ENCODE measurements at places on chromosomes 7 and 10.

GRCh38 chr7:86918245-86918644 is 141.2 kb downstream of the ELAPOR2 start:
- no peak for DNase-seq

DNA sequence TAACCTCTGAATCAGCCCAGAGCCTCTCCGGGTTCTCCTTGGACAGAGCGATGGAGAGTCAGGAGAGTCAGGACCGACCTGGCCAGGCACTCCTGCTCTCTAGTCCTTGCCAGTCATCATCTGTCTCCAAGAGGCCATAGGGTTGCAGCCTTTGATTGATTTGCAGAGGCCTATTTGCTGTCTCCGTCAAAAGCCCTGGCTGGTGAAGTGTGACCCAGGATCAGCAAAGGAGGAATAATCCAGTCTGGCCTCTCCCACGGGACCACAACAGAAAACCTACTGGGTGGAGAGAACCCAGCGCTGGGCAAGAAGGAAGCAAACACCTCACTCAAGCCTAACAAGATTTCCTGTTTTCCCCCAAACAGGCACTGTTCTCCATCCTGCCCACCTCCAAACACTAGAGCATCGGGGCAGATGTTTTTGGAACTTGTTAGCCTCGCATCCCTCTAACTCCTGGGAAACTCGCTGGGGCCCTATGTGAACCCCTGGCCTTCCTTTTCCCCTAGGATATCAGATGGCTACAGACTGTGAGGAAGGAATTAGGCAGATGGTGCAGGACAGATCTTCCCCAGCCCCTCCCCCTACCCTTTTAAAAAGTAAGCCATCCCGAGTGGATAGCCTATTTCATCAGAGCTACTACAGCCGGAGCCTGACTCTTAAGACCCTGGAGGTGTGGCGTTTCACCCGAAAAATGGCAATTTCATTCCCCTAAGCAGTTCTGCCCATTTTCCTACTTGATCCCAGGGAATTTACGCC is 54.3 kb downstream of the PODXL start:
- no peak for DNase-seq

- no peak for DNase-seq
These were observed 21.8 kb upstream of the EIF5AL1 start for GRCh38 chr10:79490400-79491142.

DNA sequence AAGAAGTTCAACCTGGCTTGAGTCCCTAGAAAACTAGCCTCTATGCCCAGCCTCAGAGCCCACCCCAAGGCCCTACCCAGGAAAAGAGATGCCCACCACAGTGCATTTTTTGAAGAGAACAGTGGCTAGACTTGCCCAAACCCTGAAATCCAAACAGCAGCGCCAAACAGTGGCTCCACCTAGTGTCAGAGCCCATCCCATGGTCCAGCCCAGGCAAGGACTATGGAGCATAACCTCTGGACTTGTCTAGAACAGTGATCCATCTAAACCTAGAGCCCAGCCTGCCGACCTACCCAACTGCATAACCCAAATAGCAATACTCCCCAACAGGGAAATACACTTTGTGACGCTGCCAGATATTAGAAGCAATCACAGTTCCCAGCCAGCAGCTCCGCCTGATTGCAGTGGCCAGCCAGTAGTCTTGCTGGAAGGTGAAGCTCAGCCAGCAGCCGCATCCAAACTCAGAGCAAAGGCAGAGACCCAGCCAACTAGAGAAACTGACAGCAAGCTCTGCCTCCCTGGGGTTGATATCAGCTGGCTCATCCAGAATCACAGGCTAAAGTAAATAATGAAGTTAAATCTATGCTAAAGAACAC is 44.5 kb downstream of the HBP1 start:
- no peak for DNase-seq

GRCh38 chr10:87503401-87503800 is 1.3 kb upstream of the MINPP1 start:
- DNase-seq: no peak

GRCh38 chr10:103600956-103601569 is 107.6 kb downstream of the NEURL1 start:
- DNase-seq: no peak

GRCh38 chr7:78435355-78435754 is 636.8 kb downstream of the PHTF2 start:
- no peak for DNase-seq

DNA sequence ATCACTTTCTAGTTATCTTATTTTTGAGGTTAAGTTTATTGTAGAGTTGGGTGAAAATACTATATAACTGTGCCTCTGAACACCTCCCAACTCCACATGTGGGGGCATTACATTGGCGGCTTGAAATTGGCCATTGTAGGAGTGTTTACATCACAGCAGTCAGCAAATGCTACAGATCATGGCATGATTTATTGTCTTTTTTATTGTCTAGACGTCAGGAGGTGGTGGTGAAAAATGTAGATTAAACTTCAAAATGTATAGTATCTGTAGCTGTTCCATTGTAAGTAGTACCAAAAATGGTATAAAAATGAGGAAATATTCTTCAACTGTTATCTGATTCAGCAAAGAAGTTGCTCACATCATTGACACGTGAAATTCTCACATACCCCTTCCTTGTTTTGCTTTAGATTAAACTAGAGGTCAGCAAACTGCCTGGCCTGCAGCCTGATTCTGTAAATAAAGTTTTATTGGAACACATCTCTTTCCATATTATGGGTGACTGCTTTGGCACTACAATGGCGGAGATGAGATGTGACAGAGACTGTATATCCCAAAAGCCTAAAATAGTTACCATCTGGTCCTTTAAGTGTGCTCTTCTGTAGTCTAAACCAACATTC is 35.0 kb downstream of the TAF3 start:
- DNase-seq: no peak

DNA sequence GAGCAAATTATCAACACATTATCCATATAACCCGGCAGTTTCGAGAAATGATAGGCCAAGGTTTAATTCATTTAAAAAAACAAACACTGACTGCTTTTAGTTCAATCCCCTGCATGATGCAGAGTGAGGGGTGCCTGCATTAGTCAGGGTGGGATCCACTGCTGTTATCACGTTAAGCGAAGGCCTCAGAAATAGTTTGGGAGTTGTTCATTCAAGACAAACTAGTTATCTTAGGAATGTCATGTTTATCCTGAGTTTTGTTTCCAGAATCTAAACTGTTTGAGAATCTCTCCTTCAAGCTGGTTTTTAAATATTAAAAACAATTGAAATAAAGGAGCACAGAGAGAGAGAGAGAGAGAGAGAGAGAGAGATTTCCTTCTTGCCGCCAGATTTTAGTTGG is 36.6 kb upstream of the PFKP start:
- DNase-seq: no peak

- DNase-seq: no peak
These were observed 561.0 kb downstream of the IPMK start for GRCh38 chr10:57706576-57707299.

DNA sequence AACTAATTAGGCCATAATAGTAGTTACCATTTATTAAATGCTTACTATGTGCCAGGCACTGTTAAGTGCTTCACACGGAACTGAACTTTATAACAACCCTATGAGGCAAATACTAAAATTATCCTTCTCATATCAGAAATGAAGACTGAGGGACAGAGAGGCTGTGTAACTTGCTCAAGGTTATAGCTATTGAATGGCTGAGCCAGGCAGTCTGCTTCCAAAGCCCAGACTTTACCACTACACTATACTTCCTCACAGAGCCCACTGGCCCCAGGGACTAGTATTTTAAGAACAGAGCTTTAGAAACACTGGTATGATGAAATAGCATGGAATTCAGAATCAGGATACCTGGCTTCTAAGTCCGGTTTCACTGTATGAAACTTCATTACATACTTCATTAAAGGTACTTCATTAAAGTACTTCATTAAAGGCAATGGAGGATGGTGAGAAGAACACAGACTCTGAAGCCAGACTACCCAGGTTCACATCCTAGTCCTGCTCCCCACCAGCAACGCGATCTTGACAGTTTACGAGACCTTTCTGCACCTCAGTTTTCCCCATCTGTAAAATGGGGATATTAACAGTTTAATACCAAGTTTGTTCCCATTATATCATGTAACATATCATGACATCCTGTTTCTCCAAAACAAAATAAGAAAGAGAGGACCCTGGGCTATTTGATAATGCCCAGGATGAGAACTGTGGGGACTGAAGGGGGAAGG is 19.6 kb downstream of the ANXA11 start:
- DNase-seq: no peak

- no peak for DNase-seq
These were observed 33.8 kb downstream of the VOPP1 start for GRCh38 chr7:55538538-55538937.

- DNase-seq: no peak
These were observed 47.7 kb downstream of the AMZ1 start for GRCh38 chr7:2735744-2736143.

GRCh38 chr7:42400211-42400772 is 163.3 kb upstream of the GLI3 start:
- no peak for DNase-seq

DNA sequence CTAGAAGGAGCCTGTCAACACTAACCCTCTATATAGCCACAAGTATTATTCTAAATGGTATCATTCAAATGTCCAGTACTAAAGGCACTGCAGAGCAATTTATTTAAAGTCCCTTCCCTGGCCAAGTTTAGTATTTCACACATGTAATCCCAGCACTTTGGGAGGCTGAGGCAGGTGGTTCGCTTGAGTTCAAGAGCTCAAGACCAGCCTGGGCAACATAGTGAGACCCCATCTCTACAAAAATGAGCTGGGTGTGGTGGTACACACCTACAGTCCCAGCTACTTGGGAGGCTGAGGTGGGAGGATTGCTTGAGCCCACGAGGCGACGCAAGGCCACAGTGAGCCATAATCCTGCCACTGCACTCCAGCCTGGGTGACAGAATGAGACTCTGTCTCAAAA is 3.6 kb downstream of the GNA12 start:
- DNase-seq: no peak

- no peak for DNase-seq
These were observed 12.0 kb upstream of the PTPRZ1 start for GRCh38 chr7:121860953-121861352.

DNA sequence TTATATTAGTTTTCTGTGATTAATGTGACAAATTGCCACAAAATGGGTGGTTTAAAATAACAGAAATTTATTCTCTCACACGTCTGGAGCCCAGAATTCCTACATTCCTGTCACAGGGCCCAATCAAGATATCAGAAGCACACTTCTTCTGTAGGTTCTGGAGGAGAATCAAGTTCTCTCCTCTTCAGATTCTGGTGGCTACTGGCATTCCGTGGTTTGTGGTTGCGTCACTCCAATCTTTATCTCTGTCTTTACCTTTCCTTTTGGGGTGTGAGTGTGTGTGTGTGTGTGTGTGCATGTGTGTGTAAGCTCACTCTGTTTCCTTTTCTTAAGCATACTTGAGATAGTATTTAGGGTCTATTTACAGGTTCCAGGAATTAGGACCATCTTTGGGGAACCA is 115.5 kb upstream of the DKK1 start:
- no peak for DNase-seq

- DNase-seq: no peak
These were observed 787.4 kb downstream of the PHTF2 start for GRCh38 chr7:78585980-78586379.

DNA sequence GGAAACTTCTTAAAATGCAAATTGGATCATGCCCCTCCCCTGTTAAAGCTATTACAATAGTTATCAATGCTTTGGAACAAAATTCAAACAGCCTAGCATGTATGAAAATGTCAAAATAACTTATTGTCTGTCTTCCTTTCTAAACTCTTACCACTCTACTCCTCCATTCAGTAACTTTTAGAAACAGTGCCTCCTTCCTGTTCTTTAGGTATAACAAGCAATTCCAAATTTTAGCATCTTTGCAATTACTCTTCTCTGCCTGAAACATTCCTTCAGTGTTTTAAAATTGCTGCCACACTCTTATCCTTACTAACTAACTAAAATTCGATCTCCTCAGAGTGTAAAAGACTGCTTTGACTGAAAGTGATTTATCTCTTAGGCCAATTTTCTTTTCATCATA is 660.4 kb upstream of the LRRTM3 start:
- no peak for DNase-seq

DNA sequence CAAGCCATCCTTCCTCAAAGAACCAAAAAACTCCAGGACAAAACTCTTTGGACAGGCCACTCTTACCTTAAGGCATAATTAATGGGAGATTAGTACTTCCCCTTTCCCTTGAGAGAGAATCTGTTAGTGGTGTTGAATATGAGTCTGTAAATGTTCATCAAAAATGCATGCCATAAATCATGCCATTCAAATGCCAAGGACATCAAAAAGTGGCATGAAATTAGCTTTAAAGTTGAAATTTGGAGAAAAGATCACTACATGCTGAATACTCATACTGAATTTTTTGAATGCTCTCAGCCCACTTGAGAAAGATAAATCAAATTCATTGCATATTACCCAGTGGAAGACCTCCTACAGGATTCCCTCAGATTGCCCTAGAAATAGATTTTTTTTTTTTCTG is 6.7 kb downstream of the NRCAM start:
- DNase-seq: no peak

DNA sequence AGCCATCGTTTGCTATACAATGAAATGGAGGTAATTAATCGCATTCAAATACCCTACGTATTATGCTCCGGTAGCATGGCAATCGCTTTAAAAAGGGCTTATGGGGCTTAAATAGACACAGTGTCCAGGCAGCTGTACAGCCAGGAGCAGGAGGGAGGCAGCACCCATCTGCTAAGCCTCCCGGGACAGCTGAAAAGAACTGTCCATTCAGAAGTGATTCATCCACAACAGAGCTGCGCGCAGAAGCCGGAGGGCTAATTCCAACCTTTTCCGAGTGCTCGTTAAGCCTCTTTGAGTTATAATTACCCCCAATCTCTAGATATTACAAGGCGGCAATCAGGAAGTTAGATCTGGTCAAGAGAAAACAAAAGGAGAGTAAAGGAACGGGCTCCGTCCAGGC is 58.3 kb downstream of the DPYSL4 start:
- DNase-seq: no peak

- no peak for DNase-seq
These were observed 12.2 kb downstream of the TMEM184A start for GRCh38 chr7:1543826-1544177.

- no peak for DNase-seq
These were observed 75.9 kb downstream of the MDFIC start for GRCh38 chr7:114997487-114998404.

- DNase-seq: no peak
These were observed 210.8 kb downstream of the ADARB2 start for GRCh38 chr10:1526436-1527055.

DNA sequence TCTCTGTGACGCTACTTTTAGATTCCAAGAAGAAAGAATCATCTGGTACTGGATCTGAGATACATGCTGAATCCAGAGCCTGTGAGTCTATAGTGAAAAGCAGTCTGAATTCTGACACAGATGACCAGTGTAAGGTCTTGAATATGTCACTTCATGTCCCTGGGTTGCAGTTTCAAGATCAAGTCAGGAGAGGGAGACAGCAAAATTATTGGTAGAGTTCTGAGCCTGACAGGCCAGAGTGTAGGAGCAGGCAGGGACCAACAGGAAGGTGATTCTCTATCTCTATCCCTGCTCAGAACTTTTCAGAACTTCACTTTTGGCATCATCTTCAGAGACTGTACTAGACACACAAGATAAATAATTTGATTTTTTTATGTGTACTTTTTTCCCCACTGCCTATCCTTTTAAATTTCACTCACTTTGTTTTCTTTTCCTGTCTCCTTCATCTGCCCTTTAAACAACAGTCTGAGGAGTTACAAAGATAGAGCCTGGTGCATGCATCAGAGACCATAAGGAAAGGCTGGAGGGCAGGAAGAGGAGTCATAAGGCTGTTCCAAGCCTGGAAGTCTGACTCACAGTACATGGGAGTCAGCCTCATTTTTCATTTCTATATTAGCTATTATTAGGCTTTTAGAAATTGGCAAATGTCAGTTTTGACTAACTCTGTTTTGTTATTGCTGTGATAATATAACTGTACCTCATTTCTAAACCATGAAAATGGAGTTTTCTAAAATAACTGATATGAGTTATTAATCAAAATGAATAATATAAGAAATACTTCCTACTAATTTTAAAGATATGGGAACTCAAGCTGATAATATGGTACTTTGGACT is 120.2 kb upstream of the TMEM229A start:
- DNase-seq: no peak
